ENCODE measurements at places on chromosomes 6 and 20. TPM values are rescaled to one million over a fixed set of nuclear protein-coding genes. Genes with fewer than 3 reads are reported as not detected.

Gene SLC26A8
- total RNA-seq: 0.26 TPM

Gene RAET1E
- total RNA-seq: 1.8 TPM

Gene FGD2
- total RNA-seq: not detected

Gene RBM24
- total RNA-seq: 1.5 TPM

Gene ARMH2
- not detected for total RNA-seq

Gene SLC32A1
- not detected for total RNA-seq

Gene EPB41L1
- 20.9 TPM for total RNA-seq

Gene WFDC12
- total RNA-seq: not detected

Gene CST3
- 310 TPM for total RNA-seq
